Activated naive CD4-positive, alpha-beta T cell (primary cell): ENCODE measurements at places on chromosomes 1 and 21.

DNA sequence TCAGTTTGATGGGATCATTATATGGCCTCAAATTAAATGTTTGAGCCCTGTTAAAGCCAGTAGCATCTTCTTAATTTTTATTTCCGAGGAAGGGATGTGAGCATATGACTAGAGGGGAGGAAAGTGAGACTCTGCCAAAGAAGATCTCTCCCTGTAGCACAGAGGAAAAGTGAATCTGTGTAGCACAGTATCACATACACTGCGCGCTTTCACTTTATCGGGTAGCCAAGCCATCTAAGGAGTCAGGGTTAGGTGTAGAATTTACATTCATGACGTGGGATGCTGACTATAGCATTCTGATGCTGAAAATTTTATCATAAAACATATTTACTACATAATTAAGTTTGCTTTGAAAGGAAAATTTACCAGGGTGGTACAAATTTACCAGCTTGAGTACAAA is 24.0 kb downstream of the LRRC8D start:
- no peak for DNase-seq

DNA sequence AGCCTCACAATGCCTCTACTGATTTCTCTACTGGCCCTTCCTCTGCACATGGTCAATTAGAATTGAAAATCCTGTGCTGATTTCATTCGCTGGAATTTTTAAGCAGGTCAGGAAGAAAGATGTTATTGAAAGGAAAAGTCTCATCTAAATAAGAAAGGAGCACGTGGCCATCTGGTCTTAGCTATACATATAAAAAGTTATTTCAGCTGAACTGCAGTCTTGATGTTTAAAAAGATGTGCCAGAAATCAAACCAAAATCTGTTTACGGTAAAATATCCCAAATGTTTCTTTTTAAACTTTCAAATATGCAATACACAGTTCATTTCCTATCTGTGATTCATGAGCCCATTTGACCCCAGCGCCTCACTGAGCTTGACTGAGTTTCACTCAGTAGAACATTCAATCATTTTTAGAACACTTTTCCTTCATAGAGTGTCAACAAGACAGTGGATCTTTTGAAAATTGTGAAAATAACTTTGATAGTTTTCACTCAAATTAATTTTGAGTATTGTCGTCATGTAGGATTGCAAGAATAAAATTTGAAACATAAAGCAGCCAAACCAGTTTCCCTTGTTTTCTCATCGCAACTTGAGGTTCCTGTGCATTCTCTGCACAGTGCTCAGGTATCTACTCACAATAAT is 293.6 kb downstream of the PTPRC start:
- no peak for DNase-seq

- DNase-seq = no peak
Measured at GRCh38 chr1:145849356-145850160, 4.1 kb downstream of the NUDT17 start.

DNA sequence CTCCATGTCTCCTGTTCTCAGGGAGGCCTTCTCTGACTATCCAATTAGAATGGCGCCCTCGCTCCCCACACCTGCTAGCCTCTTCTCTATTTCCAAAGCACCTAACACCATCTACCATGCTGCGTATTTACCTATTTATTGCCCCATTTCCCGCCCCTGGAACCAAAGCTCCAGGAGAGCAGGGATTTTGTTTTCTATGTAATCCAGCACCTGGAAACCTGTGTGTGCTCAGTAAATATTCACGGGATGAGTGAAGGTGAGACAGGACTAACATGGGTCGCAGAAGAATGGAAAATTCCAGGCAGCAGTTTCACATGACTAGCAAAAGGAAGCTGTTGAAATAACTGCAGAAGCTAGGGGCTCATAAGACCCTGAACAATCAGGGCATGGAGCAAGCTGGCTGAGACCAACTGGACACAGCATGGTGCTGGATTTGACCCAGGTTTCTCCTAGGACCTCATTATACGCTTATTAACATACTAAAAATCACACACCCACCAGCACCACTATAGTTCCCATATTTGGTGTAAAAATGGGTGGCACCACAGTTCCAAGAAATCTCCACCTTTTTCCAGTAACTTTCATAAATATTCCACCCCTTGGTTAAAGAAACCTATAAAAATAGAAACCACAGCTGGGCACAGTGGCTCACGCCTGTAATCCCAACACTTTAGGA is 15.1 kb upstream of the TENT5B start:
- no peak for DNase-seq

DNA sequence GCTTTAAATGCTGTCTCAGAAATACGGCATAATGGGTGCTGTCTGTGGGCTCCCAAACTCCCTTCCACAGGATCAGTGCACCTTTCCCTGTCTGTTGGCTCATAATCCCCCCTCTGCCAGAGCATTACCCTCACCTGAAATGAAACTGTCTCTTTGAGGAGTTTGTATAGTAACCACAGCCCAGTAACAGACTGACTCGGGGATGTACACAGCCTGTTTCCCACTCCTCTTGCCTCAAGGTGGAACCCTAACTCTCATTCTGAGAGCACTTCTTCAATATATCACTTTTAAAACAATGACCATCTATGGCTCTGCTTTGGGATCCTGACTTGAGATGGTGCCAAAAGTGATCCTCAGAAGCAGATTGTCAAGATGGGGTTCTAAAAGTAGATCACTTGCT is 332.5 kb downstream of the AMY1C start:
- no peak for DNase-seq
